Spinal cord (tissue), 10 donors: ENCODE measurements at places on chromosomes 4 and X. TPM values are rescaled to one million over a fixed set of nuclear protein-coding genes. Genes with fewer than 3 reads are reported as not detected.

Gene ARHGAP6
- polyA plus RNA-seq, result 3.9 TPM

Gene MED28
- polyA plus RNA-seq, result 45.1 TPM

Gene AKAP14
- polyA plus RNA-seq, result 2.0 TPM

Gene GRIA2
- 175 TPM for polyA plus RNA-seq

Gene CENPI
- 4.2 TPM for polyA plus RNA-seq

Gene TLR10
- polyA plus RNA-seq, result 4.7 TPM

Gene RGN
- 20.1 TPM for polyA plus RNA-seq

Gene PCGF3
- polyA plus RNA-seq, result 78.1 TPM

Gene SSX2B
- polyA plus RNA-seq, result not detected

Gene CYLC1
- polyA plus RNA-seq, result not detected

Gene REPS2
- 17.2 TPM for polyA plus RNA-seq

Gene HPGD
- 3.5 TPM for polyA plus RNA-seq

Gene HPRT1
- polyA plus RNA-seq, result 49.3 TPM

Gene FOXR2
- polyA plus RNA-seq, result not detected

Gene ERAS
- 0.73 TPM for polyA plus RNA-seq

Gene SORBS2
- polyA plus RNA-seq, result 61.4 TPM

Gene ZNF711
- 70.5 TPM for polyA plus RNA-seq

Gene TEX13D
- polyA plus RNA-seq, result not detected

Gene PABPC1L2B
- 14.1 TPM for polyA plus RNA-seq

Gene HOPX
- 326 TPM for polyA plus RNA-seq

Gene ENPP6
- polyA plus RNA-seq, result 30.4 TPM

Gene LUZP4
- polyA plus RNA-seq, result not detected

Gene SLC16A2
- polyA plus RNA-seq, result 53.3 TPM

Gene SMIM31
- polyA plus RNA-seq, result not detected

Gene HTR2C
- 11.2 TPM for polyA plus RNA-seq

Gene FATE1
- polyA plus RNA-seq, result not detected

Gene PNMA6F
- 8.9 TPM for polyA plus RNA-seq

Gene TLR1
- polyA plus RNA-seq, result 3.7 TPM

Gene FRYL
- polyA plus RNA-seq, result 36.1 TPM

Gene GPR119
- polyA plus RNA-seq, result not detected

Gene RNF4
- polyA plus RNA-seq, result 61.1 TPM

Gene UCHL1
- 1,287 TPM for polyA plus RNA-seq

Gene RAB9A
- polyA plus RNA-seq, result 47.5 TPM

Gene VCX3A
- polyA plus RNA-seq, result 0.29 TPM

Gene MAGEA9B
- not detected for polyA plus RNA-seq

Gene C1QTNF7
- 0.54 TPM for polyA plus RNA-seq

Gene WFS1
- 42.1 TPM for polyA plus RNA-seq

Gene LAMTOR3
- 65.8 TPM for polyA plus RNA-seq

Gene STAP1
- not detected for polyA plus RNA-seq

Gene HEPH
- 29.1 TPM for polyA plus RNA-seq

Gene CYBB
- 21.6 TPM for polyA plus RNA-seq

Gene PARM1
- 16.0 TPM for polyA plus RNA-seq
